ENCODE measurements at places on chromosomes 7 and 10.

DNA sequence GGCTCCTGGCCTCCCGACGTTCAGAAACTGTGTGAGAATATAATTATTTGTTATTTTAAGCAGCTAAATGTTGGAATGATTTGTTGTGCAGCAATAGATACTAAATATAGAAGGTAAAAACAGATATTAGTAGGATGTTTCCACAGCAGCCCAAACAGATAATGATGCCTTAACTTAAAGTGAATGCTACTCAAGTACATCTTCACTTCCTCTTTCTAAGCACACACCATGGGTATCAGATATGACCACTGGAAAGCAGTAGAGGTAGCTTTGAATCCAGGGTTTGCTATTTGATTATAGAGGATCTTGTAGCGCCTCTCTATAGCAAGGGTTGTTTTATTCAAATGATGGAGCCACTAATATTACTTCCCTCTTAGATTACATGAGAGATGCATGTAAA, 38.2 kb upstream of the BET1 start:
- no peak for DNase-seq

GRCh38 chr7:117435475-117436043, 8.3 kb upstream of the ASZ1 start:
- DNase-seq, result no peak

- no peak for DNase-seq
Measured at GRCh38 chr10:78972160-78972946, 96.4 kb upstream of the ZMIZ1 start.

DNA sequence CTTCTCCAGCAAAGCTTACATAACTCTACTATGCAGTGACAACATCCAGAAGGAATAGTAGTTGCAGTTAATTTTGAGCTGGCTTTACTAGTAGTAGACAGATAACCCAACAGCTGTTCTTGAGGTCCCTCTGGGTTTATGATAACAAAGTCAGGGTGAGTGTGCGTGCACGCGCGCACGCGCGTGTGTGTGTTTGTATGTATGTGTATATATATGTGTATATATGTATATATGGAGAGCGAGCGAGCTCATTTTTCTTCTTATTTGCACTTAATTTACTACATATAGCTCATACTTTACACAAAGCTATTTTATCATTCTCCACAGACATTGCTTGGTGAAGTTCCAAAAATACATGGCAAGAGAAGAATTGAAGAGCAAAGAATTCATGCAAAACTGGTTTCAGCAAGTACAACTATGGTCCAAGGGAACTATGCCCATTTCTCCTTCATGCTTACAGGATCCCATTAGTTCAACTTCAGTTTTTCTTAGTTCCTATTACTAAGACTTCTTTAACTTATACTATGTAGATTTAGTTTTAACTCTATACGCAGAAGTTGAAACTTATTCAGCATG, 105.9 kb upstream of the TMEM168 start:
- DNase-seq, result no peak

DNA sequence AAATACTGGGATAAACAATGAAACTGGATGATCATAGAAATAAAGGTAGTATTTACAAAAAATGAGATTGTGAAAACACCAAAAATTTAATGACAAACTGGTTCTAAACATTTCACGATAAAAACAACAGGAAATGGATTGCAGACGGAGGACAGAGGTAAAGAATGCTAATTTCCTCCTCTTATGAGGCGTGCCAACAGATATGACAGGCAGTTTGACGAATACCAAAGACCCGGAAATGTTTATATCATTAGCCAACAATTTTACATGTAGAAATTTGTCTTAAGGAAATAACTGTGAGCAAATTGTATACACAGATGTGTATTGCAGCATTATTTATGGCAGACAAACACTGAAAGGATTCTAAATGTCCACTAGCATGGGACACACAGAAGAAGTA, 162.0 kb upstream of the MGMT start:
- no peak for DNase-seq

Data from fibroblast of skin of left biceps (primary cell).